ENCODE measurements at places on chromosomes 6 and 20.
A peak's percentile ranks its signal among the peaks of the same experiment; 100 is the strongest.

GRCh38 chr6:135329851-135330803, 149.0 kb downstream of the MYB start:
- no peak for DNase-seq

GRCh38 chr6:126017668-126018067, 31.3 kb downstream of the TRMT11 start:
- DNase-seq = no peak

GRCh38 chr6:130896249-130896648, 69.0 kb downstream of the SMLR1 start:
- no peak for DNase-seq

DNA sequence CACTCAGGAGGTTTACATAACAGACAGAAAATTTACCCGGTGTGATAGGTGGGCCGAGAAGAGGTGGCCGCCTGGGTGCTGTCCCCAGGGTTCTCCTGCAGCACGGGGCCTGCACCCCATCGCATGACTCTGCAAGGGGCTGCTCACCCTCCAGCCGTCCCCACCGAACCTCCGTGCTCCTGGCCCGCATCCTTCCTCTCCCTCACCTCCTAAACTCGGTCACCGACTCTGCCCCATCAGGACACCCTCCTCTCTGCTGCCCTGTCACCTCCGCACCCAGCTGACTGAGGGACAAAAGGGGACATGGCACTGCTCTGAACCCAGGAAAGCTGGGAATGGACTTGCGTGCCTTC, 147.6 kb downstream of the SYNDIG1 start:
- no peak for DNase-seq

DNA sequence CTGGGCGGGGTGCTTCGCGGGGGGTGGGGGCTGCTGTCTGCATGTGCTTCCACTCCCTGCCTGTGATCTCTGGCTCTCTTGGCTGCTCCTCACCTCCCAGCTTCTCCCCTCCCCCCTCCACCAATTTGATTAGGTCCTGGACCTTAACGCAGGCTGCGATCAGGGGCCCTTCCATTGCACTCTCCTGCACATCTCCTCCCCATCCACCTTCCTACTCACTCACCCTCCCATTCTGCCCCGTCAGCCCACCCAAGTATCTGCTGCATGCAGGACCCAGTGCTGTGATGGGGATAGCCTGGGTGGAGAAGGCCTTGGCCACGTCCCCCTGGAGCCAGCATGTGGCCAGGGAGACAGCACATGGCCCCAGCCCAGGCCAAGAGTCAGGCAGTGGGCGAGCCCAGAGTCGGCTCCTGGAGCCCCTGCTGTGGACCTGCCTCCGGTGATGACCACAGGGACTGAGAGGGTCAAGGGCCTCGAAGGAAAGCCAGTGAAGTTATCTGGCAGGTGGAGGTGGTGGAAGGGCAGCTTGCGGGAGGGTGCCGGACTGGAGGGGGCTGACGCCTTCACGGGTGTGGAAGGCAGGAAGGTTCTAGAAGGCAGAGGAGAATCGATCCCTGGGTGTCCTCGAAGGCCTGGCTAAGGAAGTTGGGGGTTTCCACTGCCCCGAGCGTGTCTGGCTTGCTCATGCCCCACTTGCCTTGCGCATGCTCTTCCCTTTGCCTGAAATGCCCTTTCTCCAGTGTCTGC, 40.7 kb downstream of the SRC start:
- DNase-seq = no peak

DNA sequence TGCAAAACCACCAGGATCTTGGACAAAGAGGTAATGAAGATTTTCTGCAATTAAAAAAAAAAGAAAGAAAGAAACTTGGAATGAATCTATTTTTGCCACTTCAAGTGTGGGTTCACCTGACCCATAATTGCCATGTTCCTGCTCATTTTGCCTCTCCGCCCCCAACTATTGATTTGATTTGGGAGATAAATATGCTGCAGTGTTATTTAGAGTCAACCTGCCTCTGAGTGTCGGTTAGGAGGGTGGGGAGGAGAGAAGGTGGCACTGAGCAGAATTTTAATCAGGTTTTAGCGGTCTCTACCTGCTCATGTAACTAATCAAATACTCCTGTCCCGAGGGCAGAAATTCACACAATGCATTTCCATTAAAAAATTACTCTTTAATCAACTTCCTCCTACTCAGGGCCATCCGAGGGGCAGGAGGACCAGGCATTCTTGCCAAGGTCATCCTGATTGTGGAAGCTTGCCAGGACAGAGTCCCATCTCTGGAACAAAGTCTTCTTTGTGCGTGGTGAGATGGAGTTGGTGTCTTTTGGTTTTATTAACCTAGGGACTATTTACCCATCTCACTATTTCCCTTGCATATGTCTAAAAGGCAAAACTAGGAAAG, 300.1 kb downstream of the CDH26 start:
- DNase-seq = no peak

- no peak for DNase-seq
Measured at GRCh38 chr6:80223743-80224212, 117.3 kb downstream of the BCKDHB start.

DNA sequence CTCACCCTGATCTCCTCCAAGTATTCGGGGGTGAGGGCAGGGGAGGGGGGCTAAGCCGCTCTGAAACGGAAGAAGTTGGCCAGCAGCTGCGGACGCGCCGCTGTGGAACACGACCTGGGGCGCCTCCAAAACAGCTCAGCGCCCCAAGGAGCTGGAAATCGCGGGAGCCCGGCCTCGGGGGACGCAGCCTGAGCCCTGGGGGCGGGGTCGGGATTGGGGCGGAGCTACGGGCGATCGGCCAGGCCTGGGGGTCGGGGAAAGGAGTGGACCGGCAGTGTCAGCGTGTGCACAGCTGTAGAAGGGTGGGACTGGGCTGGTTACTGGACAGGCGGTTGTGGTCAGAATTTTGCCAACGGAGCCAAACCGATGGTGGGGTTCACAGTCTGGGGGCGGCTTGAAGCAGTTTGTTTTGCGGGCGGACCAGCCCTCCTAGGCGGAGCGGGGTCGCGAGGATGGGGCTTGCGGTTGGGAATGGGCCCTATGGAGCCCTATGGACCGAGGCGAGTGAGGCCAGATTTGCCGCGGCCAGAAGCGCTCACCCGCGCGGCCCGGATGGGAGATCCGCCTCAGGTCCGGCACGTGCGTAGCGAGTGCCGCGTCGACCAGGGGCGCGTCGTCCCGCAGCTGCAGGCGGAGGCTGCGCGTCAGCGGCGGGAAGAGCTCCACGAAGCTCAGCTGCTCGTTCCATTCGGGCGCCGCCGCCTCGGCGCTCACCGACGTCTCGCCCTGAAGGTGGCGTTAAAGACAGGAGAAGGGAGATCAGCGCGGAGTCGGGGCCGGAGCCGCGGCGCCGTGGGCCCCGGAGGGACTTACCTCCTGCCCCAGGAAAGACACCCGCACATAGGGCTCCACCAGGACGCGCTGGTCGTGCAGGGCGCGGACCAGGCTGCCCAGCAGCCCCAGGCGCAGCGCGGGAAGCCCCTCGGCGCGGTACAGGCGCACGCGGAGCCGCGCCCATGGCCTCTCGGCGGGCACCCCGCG, 14.3 kb upstream of the SPAG4 start:
- DNase-seq = peak; percentile 70

DNA sequence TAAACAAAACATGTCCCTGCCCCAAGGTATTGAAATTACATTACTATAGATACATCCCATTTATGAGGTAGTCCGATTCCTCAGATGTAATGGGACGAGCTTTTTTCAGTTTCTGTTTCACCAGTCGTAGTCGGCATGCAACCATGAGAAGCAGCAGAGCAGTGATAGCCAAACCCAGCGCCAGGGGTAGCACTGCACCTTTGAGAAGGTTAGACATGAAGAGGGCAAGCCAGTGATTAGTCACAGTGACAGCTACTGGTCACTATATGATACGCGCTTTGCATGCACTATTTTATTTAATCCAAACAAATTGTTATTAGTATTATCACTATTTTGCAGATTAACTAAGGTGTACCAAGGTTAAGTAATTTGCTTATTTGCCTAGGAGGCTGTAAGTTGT, 43.7 kb downstream of the LRP11 start:
- DNase-seq = no peak

GRCh38 chr6:50842861-50843384, 24.3 kb downstream of the TFAP2B start:
- DNase-seq = no peak

- DNase-seq = no peak
Measured at GRCh38 chr6:48474136-48474535, 363.1 kb upstream of the PTCHD4 start.

- DNase-seq = no peak
Measured at GRCh38 chr20:32366380-32366779, 8.2 kb downstream of the ASXL1 start.

DNA sequence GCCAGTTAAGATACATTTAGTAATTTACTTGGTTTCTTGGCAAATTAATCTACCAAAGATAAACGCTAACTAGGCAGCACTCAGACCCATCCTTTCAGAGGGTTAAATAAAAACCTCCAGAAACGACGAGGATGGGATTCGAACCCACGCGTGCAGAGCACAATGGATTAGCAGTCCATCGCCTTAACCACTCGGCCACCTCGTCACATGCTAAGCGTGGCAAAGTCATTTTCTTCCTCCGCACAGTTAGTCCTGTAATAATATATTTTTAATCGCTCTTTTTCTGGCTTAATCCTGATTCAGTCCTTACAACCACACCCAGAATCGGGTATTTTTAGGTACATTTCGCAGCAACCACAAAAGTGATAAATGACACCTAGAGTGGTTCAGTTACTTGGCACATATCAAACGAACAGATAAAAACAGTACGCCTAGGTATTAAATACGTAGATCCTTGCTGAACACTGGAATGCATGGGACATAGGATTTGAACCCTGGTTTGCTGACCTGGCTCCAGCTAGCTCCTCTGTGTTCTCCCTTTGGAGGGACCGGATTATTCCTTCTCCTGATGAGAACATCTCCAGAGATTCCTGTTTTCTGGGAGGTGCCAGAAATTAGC, 71.6 kb downstream of the GPX5 start:
- DNase-seq = no peak

DNA sequence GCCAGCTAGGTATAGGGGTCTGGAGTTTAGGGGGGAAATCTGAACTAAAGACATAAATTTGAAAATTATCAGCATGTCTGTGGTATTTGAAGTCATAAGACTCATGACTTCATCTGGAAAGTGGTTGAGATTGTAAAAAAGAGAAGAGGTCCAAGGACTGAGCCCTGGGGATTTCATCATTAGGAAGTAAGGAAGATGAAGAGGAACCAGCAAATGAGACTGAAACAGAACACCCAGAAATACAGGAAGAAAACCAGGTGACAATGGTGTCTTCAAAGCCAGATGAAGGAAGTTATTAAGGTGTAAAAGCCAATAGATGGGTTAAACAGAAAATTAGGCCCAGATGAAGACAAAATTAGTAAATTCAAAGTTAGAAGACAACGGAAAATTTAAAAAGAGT, 49.1 kb upstream of the UBR2 start:
- DNase-seq = no peak

- DNase-seq = no peak
Measured at GRCh38 chr6:167294241-167294640, 3.1 kb downstream of the UNC93A start.

DNA sequence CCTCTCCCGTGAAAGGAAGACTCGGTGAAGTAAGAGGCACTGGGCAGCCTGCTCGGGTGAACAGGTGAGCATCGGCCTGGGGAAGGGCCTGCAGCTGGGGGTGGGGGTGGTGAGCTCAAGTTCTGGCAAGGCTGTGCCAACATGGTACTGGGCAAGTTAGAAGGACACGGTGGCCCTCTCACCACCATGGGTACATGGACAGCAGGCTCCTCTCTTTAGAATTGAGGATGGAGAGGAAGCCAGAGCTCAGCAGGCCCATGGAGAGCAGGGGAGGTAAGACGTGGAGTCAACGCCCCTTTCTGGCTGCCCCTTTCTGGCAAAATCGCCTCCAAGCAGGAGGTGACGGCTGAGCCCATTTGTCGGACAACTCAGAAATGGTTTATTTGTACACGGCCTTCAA, 135.6 kb downstream of the ANKRD60 start:
- DNase-seq = no peak

- no peak for DNase-seq
Measured at GRCh38 chr6:81572020-81572419, 180.5 kb downstream of the TENT5A start.

DNA sequence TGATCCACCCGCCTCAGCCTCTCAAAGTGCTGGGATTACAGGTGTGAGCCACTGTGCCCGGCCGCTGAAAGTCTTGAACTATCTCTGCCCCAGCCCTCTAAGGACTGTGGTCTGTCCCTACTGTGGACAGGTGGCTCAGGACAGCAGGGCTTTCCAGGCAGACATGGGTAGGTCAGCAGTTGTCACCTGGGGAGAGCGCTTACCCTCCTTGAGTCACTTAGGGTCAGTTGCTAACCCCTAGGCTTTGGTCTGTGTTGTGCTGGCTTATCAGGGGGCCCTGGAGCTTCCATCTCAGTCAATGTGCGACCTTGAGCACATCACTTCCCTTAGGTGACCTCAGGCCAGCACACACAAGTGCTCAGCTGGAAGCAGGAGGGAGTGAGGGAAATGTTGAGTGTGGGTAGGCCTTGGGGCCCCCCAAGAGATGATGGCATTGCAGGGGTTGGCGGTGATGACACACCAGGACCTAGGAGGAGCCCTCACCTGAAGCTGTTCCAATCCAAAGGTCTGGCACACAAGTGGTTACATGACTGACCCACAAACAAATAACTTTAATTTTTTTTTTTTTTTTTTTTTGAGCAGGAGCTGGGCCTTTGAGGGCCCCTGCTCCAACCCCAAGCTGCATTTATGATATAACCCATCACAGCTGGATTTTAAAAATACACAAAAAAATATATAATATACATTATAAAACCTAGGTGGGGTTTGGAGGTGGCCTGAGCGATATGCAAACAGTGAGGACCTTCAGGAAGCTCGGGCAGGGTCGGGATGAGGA, 5.1 kb downstream of the RPL10A start:
- no peak for DNase-seq

GRCh38 chr6:85678026-85678601, 35.4 kb upstream of the SYNCRIP start:
- DNase-seq = no peak

- DNase-seq = no peak
Measured at GRCh38 chr20:51185277-51185676, 162.4 kb upstream of the KCNG1 start.

DNA sequence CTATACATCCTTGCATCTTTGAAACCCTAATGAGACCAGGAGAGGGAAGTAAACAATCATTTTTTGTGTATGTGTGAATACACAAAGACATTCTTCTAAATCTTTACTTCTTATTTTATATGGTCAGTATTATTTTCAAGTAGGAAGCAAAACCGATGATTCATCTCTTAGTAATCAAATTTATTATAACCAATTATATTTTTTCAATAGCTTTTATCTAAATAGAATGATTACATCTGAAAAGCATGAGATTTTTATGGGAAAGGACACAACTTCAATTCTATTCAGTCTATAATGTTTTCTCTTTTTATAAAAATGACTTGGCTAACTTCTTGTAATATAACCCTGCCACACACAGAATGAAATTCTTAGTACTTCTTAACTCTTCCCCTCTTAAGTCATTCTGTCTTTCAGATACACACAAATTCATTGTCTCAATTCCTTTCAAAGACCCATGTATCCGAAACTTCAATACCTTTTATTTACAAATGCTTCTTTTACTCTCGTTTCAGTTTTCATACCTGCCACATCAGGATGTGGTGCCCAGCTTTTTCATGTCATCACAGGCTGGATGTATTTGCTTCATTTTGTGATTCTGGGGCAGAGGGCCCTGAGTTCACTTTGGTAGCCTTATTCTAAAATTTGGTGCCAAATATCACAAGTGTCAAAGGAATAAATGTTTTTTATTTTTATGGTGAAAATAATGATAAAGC, 227.0 kb downstream of the PHF3 start:
- DNase-seq = no peak

All from stimulated activated CD4-positive, alpha-beta T cell treated with anti-CD3 and anti-CD28 coated beads, TNF-alpha, amount 100 ng/mL, for 48 hours (primary cell).